Esophagus squamous epithelium (tissue), 5 donors: ENCODE measurements at places on chromosomes 4 and X.

DNA sequence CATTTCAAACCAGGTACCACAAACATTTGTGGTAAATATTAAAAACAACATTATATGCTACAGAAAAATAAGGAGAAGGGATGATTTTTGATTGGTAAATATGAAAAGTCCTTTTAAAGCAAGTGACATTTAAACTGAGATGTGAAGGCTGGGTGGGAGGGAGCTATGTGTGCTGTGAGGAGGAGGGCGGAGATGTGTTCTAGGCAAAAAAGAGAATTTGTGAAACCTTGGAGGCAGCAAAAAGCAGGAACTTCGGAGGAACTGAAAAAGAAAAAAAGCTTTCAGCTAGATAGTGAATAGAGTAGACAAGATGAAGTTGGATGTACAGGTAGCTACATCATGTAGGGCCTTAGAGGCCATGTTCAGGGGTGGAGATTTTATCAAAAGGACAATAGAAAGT, 10.1 kb upstream of the ARAP2 start:
- no peaks in the 10 kb centered on the region for H3K4me1 ChIP-seq
- no peak for DNase-seq
- H3K27me3 ChIP-seq = no peaks in the 10 kb centered on the region
- no peak overlapping the region for H3K27ac ChIP-seq
- H3K36me3 ChIP-seq = no peaks in the 10 kb centered on the region

GRCh38 chrX:40175511-40176350, 78.0 kb upstream of the BCOR start:
- peaks cover 3% of the 10 kb centered on the region for H3K4me1 ChIP-seq
- peaks cover 13% of the 10 kb centered on the region for H3K27me3 ChIP-seq
- DNase-seq = peak; percentile 40
- peak overlapping the region; percentile 92 for H3K27ac ChIP-seq
- no peaks in the 10 kb centered on the region for H3K36me3 ChIP-seq
- H3K4me3 ChIP-seq = peak overlapping the region; percentile 63

GRCh38 chr4:47719576-47719975, 118.3 kb downstream of the CORIN start:
- H3K36me3 ChIP-seq = no peaks in the 10 kb centered on the region
- H3K27ac ChIP-seq = no peak overlapping the region
- no peaks in the 10 kb centered on the region for H3K4me1 ChIP-seq
- H3K27me3 ChIP-seq = no peaks in the 10 kb centered on the region
- H3K4me3 ChIP-seq = no peak overlapping the region

DNA sequence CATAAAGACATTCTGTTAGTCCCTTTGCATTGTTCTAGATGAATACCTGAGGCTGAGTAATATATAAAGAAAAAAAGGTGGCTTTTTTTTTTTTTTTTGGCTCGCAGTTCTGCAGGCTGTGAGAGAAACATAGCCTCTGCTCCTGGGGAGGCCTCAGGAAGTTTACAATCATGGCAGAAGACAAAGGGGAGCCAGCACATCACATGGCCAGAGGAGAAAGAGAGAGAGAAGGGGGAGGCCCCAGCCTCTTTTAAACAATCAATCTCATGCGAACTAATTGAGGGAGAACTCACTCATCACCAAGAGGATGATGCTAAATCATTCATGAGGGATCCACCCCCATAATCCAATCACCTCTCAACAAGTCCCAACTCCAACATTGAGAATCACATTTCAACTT, 364.0 kb upstream of the EPHA5 start:
- no peaks in the 10 kb centered on the region for H3K27me3 ChIP-seq
- H3K4me1 ChIP-seq = no peaks in the 10 kb centered on the region
- DNase-seq = no peak
- H3K27ac ChIP-seq = no peak overlapping the region
- no peaks in the 10 kb centered on the region for H3K36me3 ChIP-seq

- no peaks in the 10 kb centered on the region for H3K36me3 ChIP-seq
- H3K27ac ChIP-seq = no peak overlapping the region
- no peaks in the 10 kb centered on the region for H3K27me3 ChIP-seq
- H3K4me3 ChIP-seq = no peak overlapping the region
- DNase-seq = no peak
- no peaks in the 10 kb centered on the region for H3K4me1 ChIP-seq
Observed at GRCh38 chrX:149198980-149199732, 305.9 kb downstream of the IDS start.

DNA sequence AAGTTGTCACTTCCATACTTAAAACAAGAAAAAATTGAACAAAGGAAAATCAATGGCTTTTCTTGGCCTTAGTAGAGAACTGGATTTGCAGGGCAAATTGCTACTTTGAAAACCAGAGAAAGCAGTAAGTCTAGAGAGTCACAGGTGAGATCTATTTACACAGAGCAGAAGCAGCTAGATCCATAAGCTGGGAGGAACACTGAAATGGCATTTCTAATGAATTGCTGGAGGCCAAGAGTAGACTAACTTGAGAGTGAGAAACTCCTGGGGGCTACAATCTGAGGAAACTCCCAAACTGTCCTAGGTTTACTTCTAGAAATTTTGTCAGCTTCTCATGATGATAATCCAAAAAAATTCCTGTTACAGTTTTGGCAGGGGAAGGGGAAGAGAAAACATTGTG, 133.3 kb downstream of the SPCS3 start:
- H3K4me1 ChIP-seq = no peaks in the 10 kb centered on the region
- no peaks in the 10 kb centered on the region for H3K27me3 ChIP-seq
- H3K36me3 ChIP-seq = no peaks in the 10 kb centered on the region
- H3K27ac ChIP-seq = no peak overlapping the region
- DNase-seq = no peak
- H3K4me3 ChIP-seq = no peak overlapping the region

DNA sequence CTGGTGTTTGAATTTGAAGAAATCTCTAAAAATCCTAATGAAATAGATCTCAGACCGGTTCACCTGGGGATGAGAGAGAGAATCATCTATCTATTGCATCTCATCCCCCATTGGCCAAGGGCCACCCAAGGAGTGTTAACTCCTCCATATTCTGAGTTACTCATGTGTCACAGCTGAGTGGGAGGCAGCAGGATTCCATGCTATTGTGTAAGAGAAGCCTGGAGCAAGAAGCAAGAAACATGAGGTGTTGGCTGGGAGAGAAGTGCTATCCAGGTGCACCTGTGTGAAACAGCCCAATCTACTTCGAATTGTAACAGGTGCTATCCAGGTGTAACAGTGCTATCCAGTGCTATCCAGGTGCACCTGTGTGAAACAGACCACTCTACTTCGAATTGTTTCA, 150.3 kb upstream of the MAOA start:
- no peaks in the 10 kb centered on the region for H3K36me3 ChIP-seq
- H3K4me3 ChIP-seq = no peak overlapping the region
- H3K4me1 ChIP-seq = no peaks in the 10 kb centered on the region
- DNase-seq = no peak
- no peaks in the 10 kb centered on the region for H3K27me3 ChIP-seq
- no peak overlapping the region for H3K27ac ChIP-seq
